ENCODE measurements at places on chromosomes 3 and 15.

DNA sequence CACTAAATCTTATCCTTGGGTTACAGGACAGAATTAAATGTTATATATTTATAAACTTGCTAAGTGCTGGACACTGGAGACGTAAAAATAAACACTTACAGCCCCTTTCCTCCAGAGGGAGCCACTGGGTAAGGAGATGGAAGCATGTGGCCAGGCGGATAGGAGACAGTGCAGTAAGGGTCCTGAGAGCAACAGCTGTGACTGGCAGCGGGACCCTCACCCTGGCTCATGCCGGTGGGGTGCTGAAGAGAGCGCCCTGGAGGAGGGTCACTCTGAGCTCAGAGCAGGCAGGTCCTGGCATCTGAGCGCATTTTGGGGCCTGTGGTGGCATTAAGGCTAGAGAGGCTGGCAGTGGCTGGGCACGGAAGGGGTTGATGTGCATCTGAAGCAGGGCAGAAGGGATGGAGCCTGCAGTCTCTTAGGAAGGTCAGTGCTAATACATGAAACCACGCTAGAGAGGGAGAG is 16.0 kb downstream of the SEC61A1 start:
- no peak for DNase-seq

DNA sequence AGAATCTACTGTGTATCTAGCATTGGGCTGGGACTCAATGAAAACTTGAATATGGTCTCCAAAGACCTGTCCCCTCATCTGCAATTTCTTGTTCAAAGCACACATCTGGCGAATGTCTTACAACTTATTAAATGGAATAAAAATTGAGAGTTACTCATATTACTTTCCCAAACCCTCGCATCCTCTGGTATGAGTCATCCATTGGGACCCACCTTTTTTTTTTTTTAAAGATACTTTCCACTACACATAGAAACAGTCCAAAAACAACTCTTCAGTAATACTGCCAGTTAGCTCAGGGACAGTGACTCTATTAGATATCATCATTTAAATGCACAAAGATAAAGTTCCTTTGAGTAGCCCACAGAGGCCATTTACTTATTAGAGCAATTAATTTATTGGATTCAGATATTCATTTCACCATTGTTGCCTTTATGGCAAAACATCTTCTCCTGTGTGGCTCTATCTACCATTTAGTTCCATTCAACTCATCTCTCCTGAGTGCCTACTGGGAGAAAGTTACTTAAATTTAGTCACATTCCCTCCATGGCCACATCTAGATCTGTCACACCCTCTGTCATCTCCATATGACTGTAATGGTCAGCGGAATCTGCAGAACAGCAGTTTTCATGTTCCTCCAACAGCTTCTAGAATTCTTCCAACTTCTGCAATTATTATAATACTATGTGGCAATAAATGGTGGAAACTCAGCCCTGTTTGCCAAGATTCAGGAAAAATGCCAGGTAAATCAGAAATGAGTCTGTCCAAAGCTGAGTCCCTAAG is 77.9 kb upstream of the ARHGEF3 start:
- DNase-seq: no peak

GRCh38 chr3:72520690-72521308 is 327.4 kb downstream of the SHQ1 start:
- DNase-seq: no peak

- no peak for DNase-seq
These were observed 1209.9 kb downstream of the NSUN3 start for GRCh38 chr3:95272781-95273180.

DNA sequence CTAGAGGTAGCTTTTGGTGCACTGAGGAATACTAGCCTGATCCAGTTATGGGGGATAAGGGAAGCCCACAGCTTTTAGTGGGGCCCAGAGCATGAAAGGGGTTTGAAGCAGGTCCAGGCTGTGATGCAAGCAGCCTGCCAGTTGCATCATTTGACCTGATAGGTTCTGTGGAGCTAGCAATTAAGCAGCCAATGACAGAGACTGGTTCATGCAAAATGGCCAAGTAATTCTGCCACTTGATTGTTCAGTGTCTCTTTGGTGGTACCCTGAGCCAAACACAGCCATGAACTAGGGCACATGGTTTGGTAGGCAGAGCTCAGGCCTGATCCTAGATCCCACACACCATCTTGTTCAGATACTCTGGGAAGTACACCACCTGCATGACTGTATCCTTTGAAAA is 91.0 kb upstream of the PRR23C start:
- DNase-seq: no peak

DNA sequence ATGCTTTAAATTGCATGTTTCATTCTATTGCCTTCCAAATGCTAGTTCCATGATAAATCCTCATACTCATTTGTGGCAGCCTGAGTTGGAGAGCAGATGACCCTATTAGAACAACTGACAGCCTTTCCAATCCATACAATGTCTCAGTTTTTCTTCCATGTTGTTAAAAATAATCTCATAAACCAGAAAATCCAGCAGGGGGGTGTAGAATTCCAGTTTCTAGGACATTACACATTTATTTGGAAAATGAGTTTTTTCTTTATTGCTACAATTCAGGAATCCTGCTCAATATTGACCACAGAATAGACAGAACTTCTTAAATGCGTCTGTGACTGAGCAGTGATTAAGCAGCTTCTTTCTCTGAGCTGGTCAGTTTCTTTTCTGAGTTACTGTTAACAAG is 174.2 kb upstream of the ATP10A start:
- no peak for DNase-seq

DNA sequence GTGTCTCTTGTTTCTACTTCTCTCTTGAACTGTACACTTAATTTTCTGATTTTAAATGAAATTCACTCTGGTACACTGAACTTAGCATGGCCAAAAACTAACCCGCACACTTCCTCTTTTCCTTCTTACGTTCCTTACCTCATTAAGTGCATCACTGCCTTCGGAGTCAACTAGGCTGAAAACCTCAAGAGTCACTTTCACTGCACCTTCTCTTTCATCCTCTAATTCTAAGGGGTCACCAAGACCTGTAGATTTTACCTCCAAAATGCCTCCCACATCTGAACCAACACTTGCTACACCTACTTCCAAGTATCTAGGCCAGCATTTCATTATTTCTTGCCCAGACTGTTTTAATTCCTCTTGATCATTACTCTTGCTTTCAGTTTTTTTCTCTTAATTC is 6.6 kb downstream of the CBLB start:
- no peak for DNase-seq
